Sigmoid colon (tissue), 7 donors: ENCODE measurements at places on chromosomes 12 and 14. TPM values are rescaled to one million over a fixed set of nuclear protein-coding genes. Genes with fewer than 3 reads are reported as not detected.

CABP1 gene
- total RNA-seq: 1.7 TPM

RIPK3 gene
- total RNA-seq: 12.5 TPM

PLEK2 gene
- 7.8 TPM for total RNA-seq

BEST3 gene
- total RNA-seq: not detected

REM2 gene
- total RNA-seq: 0.71 TPM

ATP2A2 gene
- 121 TPM for total RNA-seq

FAIM2 gene
- 6.4 TPM for total RNA-seq
